ENCODE measurements at places on chromosomes 1 and 21.

- DNase-seq, result no peak
These were observed 7.2 kb downstream of the PTP4A2 start for GRCh38 chr1:31930836-31931592.

GRCh38 chr1:93579891-93580290, 101.7 kb downstream of the BCAR3 start:
- no peak for DNase-seq

- no peak for DNase-seq
These were observed 262.4 kb downstream of the USP25 start for GRCh38 chr21:15992171-15992570.

DNA sequence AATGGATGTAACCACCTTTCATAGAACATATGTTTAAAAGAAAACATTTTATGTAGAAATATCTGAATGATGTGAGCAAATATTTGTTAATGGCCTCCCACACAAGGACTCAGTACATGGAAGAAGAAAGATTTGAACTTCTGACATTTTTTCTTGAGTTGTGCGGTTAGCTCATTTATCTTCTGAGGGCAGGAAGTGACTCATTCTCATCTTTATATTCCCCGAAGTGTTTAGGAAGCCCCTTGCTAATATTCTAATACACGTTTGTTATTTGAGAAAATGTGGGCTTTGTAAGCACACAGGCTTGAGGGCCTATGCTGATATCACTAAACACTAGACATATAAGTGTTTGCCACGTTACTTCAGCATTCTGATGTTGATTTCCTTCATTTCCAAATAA, 392.5 kb upstream of the PTBP2 start:
- no peak for DNase-seq

GRCh38 chr1:222975472-222976122, 160.8 kb downstream of the DISP1 start:
- no peak for DNase-seq

- DNase-seq, result peak; percentile 3
These were observed 78.6 kb downstream of the LAMC1 start for GRCh38 chr1:183101841-183102276.
